Posterior cingulate gyrus (tissue), 11 donors: ENCODE measurements at places on chromosomes 3 and 15.

GRCh38 chr3:74500257-74500656 lies 114.2 kb downstream of the CNTN3 start:
- DNase-seq = no peak

DNA sequence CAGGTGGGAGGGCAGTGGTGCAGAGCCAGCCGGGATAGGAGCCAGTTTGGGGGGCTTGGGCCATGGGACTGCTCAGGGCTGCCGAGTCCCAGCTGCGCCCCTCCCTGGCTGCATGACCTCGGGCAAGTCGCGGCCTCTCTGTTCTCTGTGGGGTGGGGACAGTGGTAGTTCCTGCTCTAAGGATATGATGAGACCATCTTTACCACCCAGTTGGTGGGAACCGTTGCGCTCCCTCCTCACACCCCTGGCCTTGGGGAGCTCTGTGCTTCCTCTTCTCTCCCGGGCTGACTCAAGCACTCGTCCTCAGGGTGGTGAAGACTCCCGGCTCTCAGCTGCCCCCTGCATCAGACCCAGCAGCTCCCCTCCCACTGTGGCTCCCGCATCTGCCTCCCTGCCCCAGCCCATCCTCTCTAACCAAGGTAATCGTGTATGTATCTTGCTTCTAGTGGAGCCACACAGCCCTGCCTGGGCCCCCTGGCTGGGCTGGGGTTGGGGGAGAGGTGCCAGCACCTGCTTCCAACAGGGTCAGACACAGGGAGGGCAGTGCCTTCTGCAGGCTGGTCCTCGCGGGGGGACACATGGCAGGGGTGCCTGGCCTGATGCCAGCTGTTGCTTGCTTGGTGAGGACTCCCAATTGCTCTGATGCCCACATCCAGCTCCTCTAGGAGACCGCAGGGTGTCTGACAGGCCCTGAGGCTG lies 15.1 kb upstream of the STAB1 start:
- DNase-seq = no peak

DNA sequence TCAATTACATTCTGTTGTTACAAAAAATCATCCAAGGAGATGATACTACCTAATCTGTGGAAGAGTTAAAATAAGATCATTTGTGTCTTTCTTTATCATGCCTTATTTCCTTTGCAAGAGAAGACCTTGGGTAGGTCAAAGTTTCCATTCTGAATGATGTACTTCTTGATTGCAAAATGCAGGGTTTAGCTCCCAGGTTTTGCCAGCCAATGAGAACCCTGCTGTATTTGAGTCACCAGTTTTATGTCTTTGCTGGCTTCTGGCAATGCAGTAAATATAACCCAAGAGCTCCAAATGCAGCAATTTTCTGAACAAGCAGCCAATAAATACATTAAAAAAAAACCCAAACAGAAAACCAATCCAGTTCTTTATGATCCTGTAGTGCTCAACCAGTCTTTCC lies 204.9 kb downstream of the CADPS start:
- no peak for DNase-seq

DNA sequence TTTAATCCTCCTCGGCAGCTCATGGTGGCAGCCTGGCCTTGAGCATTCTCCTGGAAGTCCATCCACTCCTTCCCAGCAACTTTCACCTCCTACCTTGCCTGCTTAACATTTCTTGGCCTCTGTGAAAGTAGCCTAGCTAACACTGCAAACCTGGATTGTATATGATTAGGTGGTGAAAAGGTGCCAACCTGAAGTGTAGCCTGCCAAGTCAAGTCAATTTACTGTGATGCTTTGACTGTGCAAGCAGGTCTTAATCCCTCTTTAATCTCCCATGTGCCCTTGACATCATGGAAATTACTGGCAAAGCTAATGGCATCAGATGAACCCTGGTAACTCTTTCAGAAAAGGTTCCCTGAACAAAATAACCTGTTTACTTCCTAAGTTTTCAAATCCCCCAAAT lies 169.7 kb upstream of the NR2F2 start:
- DNase-seq = no peak

DNA sequence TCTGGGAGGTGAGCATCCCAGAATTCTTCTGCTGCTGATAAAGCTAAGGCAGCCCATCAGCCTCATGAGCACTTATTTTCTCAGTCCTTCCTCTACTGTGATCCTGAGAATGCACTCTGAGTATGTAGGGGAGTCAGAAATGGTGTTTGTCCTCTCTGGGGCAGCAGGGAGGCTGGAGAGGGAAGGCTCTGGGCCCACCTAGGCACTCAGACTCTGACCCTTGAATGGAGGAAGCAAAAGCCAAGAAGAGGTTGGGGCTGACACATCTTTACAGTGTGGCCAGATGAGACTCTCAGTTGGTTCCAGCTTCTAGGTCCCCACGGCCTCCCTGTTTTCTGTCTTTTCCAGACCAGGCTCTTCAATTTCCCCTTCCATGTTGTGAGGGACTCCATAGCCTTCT lies 36.1 kb upstream of the BLM start:
- no peak for DNase-seq

- no peak for DNase-seq
Measured at GRCh38 chr15:35657679-35658311, 111.8 kb upstream of the DPH6 start.

DNA sequence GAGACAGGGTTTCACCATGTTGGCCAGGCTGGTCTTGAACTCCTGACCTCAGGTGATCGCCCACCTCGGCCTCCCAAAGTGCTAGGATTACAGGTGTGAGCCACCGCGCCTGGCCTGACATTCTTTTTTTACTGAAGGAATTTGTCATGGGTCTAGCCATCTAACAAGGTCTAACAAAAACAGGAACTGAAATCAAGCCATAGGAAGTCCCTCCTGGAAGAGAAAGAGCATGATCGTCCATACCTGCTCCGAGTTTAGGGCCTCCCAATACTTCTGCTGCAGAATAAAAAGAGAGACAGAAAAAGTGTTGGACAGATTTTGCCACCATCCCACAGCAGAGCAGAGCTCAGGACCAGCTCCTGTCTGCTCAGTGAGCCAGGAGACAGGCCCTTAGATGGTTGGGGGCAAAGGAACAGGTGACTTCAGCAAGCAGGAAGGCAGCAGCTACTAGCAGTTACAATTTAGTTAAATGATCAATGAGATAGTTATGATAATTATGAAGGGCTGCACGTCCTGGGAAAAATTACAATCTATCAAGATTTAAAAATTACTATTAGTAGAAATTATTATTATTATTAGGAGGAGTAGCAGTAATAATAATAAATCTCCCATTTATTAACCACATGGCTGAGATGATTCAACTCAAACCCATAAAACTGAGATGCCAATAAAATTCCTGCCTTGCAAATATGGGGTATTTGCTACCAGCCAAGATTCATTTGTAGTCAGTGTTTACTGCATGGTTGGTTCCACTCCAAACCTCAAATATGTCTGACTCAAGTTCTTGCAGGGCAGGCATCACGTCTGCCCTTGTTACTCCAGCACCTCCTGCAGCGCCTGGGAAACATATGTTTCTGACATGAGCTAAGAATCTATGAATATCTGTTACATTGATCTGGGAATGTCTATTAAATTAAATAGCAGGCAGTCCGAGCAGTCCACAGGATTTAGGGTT lies 40.1 kb downstream of the TMEM44 start:
- DNase-seq = no peak

DNA sequence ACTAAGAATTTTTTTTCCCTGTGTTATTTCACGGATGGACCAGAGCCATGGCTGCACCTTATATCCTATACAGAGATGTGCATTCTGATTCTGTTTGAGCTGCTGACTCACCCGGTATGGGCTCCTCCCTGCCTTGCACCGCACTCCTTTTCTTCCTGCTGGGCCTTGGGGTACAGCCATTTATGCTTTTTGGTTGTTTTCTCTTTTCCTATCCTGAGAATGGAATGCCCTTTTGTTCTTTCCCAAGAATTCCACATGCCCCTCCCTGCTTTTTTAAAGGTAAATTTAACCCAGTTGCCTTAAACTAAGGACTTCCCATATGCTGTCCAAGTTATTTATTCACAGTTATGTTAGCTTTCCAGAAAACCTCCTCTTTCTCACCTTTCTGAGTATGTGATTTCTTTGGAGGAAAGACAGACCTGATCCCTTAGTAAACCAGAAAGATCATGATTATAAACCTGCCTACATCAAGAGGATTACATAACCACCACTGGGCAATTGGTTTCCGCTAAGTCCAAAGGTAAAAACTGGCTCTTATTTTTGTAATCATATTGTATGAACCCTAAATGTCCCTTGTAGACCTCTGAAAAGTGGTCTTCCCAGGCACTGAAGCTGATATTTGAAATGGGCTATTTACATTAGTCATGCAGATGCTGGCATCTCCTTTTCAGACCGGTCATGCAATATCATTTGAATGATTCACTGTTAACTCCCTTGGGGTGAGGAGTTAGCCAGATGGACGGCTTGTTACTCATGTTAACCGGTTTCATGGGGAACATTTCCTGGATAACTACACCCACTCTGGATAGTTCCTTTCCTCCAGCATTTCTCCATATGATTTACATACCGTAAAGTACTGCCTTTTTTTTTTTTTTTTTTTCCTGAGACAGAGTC lies 45.5 kb downstream of the TMOD3 start:
- peak; percentile 81 for DNase-seq

DNA sequence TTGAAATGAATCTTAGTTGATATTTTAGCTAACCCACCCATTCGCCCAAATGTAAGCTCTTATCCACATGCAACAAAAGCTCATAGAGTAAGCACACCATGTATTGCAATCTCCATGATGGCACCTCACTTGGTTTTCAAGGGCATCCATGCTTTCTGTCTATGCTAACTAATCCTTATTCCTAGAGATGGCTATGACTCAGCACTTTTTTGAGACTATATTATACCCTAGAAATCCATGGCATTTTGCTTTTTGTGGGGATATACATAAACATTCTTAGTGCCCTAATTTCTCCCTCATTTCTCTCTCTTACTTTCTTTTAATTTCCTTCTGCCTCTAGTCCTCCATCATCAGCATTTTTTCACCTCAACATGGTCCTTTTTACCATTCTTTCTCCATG lies 168.5 kb upstream of the STT3B start:
- no peak for DNase-seq

DNA sequence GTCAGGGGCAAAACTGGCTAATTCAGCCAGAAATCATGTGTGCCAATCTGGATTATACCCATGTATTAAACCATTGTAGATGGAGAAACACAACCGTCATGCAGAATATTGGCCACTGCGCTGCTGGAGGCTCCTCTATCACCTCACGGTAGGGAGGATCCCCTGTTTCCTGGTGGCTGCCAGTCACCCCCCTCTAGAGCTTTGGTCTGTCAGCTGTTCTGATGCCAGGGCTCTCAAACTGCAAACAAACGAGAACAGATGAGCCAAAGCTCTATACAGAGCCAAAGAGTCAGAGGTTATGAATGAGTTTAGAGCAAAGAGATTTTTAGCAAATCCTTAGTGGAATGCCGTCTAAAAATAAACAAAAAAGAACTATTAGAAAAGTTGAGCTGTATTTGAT lies 62.5 kb downstream of the IL20RB start:
- no peak for DNase-seq

DNA sequence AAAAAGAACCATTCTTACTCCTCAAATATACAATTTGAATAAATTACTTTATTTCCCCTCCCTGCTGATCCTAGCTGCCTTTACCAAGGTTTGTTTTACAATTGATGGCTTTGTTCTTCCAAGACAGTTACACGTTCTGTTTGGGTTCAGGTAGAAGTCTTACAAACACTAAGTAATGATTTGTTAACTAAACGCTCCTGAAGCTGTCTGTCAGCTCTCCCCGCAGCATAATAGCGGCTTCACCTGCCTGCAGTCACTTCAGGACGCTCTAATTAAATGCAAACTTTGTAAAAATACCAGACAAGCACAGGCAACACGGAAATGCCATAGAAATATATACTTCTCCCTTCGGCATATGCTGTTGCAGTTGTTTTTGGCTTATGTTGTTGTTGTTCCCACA lies 176.4 kb upstream of the MDFIC2 start:
- DNase-seq = no peak

- DNase-seq = no peak
Measured at GRCh38 chr3:2714834-2715233, 395.3 kb downstream of the IL5RA start.

DNA sequence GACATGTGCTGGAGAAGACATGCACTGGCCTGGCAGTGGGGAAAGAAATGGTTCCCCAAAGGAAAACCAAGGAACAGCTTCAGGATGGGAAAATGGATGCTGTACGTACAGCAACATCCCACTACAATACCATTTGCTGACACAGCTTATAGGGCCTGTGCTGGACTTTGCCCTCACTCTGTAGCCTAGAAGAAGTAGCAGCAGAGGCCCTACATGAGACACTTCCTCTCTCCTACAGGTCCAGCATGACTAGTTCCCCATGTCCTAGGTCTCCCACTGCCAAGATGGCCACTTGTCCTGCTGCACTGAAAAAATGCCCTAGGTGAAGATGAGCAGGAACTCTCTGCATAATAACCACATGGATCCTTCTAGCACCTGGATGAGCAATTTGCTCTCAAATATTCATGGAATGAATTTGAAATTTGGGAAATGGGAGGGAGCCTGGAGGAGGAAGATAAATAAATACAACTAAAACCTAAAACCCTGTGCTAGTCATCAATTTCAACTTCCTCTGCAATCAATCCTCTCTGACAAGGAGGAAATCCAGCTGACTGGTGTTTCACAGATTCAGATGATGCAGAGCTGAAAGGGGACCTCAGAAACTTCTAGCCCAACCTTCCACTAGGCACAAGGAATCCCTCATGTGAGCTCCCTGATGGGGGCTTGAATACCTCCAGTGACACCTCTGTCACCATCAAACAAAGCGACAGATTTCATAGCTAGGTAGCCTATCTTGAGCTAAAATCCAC lies 514.3 kb upstream of the PPP2R3A start:
- no peak for DNase-seq

DNA sequence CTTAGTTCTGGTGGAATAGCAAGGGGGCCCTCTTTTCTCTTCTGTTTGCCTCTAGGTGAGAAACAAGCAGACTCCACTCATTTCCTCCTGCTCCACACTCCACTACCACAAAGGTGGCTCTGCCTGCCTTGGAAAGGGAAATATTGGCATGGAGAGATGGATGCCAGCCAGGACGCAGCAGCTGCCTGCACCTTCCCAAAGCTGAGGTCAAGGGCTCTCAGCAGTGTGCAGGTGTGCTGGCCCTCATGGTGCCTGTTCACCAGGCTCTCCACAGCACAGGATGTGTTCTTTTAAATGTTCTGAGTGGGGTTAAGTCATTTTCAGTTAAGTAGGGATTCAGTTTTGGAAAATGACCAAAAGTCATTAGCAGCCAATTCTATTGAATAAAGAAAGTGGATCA lies 211.2 kb upstream of the STRIT1 start:
- DNase-seq = no peak

GRCh38 chr3:133600572-133601081 lies 27.1 kb downstream of the CDV3 start:
- DNase-seq = no peak
